ENCODE measurements at places on chromosomes 3 and 15.

GRCh38 chr3:163474766-163475165 is 1603.5 kb downstream of the SI start:
- DNase-seq: no peak

DNA sequence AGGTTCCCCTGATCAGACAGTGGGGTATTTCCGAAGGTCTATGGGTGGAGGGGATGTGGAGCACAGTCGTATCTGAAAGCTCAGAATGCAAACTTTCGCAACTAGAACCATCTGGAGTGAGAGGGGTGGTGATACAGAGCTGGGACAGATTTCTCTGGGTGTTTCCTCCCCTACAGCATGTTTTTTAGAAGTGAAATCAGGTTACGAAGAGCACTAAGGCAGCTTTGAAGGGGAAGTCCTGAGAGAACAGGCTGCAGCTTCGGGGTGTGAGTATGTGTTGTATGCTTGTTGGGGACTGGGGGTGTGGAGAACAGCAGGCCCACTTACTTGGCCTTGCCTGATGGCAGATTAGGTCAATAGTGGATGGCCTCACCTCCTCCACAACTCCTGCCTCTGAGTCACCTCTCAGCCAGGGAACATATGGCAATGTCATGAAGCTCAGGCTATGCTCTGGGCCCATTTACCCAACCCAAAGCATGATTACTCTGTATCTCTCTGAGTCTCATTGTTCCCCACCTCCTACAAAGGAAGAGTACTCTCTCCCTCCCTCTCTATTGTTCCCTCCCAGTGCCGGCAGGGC is 107.2 kb upstream of the RASGRP1 start:
- no peak for DNase-seq

DNA sequence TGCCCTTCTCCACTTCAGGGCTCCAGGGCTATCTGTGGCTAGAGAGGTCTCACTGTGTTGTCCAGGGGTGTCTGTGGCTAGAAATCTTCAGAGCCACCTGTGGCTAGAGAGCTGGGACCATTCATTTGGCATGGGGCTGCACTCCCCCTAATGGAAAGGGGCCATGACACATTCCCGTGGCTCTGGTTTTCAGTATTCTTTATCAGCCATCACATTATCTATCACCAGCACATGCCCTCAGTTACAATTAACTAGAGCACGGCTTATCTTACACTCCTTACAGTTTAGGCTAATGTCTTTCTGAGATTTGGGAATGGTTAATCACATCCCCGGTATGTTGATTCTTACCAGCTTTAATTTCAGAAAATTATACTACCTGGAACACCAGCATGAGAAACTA is 128.6 kb downstream of the RORA start:
- no peak for DNase-seq

- no peak for DNase-seq
These were observed 989 bp upstream of the PPIB start for GRCh38 chr15:64163659-64164362.

DNA sequence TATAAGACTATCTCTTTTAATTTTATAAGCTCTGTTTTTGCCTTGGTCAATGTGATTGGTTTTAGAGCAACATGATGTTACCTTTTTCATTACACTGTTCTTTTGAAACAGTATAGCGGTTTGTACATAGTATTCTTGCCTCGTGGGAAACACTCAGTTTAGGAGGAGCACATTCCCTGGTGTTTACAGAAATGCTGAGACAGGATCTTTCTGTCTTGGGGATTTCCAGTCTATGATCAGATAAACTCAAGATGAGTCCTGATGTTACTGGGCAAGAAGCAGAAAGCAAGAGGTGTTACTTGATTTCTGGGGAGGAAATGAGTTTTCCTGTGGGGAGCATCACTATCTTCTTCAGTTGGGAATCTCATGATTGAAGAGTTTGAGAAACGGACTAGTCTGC is 2.5 kb downstream of the TMEM266 start:
- DNase-seq: no peak

- no peak for DNase-seq
These were observed 368.9 kb downstream of the CLSTN2 start for GRCh38 chr3:140303875-140304274.

DNA sequence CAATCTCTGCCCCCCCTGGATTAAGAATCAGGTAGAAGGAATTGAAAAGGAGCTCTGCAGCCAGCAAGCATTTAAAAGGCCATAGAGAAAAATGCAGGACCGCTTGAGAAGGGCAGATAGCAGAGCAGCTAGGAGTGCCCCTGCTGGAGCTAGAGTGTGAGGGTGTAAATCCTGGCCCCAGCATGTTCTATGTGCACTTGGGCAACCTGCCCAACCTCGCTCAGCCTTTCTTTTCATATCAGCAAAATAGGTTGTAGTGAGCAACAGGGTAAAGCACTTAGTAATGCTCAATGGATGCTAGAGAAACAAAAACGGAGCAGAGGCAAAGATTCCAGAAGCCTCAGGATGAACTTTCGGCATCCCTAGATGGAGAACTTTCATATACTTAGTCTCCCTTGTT is 25.0 kb upstream of the THBS1 start:
- DNase-seq: no peak

DNA sequence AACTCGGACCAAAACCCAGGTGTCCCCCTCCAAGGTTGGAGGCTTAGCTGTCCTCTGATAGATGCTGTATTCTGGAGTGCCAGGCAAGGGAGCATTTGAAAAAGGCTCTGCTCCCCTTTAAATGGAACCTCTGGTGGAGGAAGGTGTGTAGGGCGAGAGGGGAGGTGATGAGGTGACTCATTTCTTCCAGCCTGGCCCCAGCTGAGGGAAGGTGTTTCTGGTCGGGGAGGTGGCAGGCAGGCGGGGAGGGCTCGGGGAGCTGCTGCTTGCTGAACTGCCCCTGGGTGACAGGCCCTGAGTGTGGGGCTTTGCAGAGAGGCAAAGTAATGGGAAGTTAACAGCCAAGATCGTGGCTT is 18.8 kb downstream of the PSTPIP1 start:
- DNase-seq: peak; percentile 65

DNA sequence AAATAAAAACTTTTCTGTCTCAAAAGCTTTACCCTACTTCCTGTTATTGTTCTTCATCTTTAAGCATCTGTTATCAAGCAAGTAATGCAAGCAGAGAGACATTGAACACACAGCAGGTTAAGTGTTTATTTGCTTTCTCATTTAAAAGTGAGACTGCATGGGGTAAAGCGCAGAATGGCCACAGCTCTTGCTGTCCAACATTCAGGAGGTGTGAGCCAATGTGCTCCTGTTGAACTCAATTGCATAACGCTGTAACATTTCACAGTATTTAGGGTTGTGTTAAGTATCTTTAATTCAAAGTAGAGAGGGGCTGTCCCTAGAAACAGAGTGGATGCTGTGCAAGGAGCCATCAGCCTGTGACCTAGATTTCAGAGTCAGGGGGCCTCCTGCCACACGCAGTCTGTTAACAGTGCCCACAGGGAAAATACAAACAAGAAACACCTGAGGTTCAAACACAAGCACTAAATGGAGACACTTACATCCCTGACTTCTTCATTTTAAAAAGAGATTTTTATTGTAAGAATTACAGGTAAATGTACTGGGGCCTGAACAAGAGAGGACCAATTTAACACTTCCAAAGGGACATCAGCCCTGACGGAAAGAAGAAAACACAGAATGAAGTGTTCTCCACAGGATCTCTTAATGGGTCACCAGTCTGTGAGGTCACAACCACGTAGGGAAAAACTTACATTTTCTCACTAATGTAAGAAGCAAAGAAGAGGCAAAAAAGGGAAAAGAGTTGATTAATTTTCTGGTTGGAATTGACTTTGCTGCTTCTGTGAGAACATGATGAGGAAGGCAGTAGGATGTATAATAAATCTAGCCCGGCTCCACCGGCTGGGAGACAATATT is 815.1 kb downstream of the VGLL3 start:
- DNase-seq: no peak

- peak; percentile 62 for DNase-seq
These were observed 5.4 kb upstream of the ALDH1A2 start for GRCh38 chr15:58070801-58071418.

DNA sequence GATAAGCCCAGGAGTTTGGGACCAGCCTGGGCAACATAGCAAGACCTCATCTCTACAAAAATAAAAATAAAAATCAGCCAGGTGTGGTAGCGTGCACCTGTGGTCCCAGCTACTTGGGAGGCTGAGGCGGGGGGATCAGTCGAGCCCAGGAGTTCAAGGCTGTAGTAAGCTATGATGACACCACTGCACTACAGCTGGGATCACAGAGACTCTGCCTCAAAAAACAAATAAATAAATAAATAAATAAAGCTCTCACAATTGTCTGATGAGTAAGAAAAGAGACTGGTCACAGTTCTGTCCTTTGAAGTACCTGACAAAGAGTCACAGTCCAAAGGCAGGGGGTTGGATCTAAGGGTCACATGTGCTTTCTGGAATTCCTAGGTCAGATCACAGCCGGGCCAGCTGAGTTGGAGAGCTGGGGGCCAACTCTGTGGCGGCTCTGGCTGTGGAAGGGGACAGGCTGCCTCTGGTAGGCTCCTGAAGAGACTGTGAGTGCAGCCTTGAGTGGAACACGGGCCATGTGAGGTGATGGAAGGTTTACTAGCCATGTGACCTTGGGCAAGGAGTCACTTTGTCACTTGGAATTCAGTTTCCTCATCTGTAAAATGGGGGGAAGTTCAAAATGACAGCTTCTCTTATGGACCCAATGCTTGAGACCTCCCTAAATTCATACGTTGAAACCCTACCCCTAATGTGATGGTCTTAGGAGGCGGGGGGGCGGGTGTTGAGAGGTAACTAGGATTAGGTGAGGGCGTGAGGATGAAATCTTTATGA is 47.2 kb downstream of the WHAMM start:
- peak; percentile 10 for DNase-seq

DNA sequence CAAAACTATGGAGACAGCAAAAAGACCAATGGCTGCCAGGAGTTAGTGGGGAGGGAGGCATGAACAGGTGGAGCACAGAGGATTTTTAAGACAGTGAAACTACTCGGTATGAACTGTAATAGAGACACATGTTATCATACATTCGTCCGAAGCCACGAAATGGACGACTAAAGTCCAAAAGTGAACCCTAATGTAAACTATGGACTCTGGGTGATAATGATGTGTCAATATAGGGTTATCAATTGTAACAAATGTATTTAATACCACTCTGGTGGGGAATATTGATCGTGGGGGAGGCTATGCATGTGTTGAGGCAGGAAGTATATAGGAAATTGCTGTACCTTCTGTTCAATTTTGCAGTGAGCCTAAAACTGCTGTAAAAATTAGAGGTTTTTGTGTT is 107.0 kb downstream of the CPN2 start:
- no peak for DNase-seq

DNA sequence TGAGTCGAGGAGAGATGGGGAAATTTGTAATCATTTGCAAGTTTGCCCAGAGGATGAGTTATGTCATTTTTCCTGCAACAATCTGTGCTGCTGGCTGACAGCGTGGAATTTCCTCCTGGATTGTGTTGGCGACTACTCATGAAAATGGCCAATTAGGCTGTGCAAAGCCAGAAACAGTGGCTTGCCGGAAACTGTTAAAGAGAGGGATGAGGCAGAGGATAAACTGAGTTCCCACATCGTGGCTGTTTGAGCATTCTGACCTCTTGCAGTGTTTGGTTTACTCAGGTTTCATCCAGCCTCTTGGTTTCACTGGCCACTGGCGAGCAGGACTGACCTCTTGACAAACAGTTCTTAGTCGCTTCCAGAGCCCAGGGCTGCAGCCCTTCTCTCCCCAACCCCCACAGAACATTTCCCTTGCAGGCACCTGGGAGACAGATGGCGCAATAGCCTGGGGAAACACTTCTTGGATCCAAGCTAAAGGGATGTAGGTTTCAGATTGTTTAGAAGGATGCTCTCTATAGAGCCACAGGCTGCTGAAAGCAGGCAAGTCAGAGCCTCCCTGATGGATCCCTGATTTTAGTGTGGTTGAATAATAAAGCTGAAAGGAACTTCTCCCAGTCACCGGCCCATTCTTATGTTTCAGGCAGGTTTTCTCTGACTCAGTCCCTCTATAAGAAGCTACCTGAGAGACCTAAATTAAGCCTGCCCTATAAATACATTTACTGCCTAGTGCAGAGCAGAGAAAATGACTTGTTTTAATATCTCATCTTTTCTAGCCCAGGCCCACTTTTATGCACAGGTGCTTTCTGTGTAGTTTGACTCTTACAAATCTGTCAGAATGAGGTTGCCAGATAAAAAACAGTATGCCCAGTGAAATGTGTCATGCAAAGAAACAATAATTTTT is 92.8 kb upstream of the UBE2E1 start:
- peak; percentile 91 for DNase-seq

DNA sequence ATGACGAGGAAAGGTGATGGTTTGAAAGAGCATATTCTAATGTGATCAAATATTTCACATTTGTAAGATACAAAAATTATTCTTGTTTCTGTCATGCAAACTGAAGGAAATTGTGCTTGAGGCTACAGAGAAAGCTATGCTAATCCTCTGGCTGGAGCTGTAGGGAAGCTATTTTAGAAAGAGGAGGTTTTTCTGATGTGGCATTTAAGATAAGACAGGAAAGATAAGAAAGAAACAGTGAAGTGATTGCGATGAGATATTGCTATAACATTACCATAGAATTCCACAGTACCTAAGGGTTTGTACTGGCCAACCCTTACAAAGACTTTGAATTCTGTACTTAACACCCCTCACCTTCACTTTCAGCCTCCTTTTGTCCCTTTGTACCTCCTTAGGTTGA is 205.2 kb upstream of the LMCD1 start:
- DNase-seq: no peak

- peak; percentile 18 for DNase-seq
These were observed 124.4 kb downstream of the HCN4 start for GRCh38 chr15:73244333-73244732.

DNA sequence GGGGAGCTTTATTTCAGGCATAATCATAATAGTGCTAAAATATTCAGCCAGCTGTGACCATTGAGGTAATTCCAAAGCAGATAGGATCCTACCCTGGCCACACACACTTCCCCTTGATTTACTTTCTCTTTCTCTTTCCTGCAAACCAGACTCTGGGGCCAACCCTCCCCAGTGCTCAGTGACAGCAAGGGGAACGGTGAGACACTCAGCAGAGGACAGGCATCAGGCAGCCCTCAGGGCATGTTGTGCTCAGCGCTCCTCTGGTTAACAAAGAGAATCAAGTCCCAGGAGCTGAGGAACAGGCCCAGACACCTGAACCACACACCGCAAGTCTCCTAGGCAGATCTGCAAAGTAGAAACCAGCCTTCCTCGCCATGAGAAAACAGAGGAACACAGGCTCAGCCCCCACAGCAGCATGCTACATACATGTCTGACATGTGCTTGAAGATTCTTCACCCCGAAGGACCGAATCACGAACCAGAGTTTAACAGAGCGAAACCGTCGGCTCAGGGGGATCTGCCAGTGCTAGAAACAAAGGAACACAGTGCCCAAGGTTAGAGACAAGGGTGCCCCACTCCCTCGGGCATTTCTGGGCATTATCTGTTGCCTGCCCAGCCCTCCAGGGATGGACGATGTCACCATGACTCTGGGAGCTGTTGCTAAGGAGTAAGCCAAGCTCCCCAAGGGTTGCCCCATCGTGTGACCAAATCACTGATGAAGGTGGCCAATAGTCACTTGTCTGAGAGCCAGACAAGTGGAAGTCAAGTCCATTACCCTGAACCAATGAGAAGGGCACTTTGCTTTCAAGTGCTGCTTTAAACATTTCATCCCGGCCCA is 17.5 kb downstream of the HDC start:
- peak; percentile 86 for DNase-seq

- no peak for DNase-seq
These were observed 241.0 kb downstream of the ATP8B4 start for GRCh38 chr15:49877873-49878521.

GRCh38 chr15:41476416-41477048 is 17.1 kb upstream of the ITPKA start:
- no peak for DNase-seq

GRCh38 chr3:170330366-170330765 is 27.1 kb upstream of the SKIL start:
- DNase-seq: peak; percentile 93

- DNase-seq: no peak
These were observed 127.1 kb upstream of the RBMS3 start for GRCh38 chr3:29153811-29154210.
